ENCODE measurements at places on chromosomes 11 and 22.

- no peak for DNase-seq
These were observed 9.7 kb downstream of the ADAMTS8 start for GRCh38 chr11:130418756-130419155.

- DNase-seq, result no peak
These were observed 28.2 kb downstream of the GGT5 start for GRCh38 chr22:24216541-24217209.

- no peak for DNase-seq
These were observed 7.9 kb upstream of the SH3BP1 start for GRCh38 chr22:37631448-37632173.

- DNase-seq, result no peak
These were observed 17.0 kb upstream of the FXYD2 start for GRCh38 chr11:117841551-117842031.

DNA sequence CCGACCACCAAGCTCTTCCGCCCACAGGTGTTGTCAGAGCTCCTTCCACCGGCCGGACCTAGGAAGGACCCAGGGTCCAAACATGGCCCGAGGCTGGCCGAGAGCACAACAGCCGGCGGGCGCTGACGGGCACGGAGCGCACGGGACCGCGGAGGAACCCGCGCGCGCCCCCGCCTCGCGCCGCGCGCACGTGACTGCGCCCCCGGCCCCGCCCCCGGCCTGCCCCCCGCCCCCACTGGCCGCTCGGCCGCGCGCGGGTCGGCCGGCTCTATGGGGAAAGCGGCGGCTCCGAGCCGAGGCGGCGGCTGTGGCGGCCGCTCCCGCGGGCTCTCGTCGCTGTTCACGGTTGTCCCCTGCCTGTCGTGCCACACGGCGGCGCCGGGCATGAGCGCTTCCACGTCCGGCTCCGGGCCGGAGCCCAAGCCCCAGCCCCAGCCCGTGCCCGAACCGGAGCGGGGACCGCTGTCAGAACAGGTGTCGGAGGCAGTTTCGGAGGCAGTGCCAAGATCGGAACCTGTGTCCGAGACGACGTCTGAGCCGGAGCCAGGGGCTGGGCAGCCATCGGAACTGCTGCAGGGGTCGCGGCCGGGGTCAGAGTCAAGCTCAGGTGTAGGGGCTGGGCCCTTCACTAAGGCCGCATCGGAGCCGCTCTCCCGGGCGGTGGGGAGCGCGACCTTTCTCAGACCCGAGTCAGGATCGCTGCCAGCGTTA lies at the start of gene OSBP2:
Gene OSBP2, plus strand, starts transcription at position 235 of the 711 bp plus-strand sequence. Its CDS starts 36 bp downstream, at position 271.
- peak; percentile 4 for DNase-seq

DNA sequence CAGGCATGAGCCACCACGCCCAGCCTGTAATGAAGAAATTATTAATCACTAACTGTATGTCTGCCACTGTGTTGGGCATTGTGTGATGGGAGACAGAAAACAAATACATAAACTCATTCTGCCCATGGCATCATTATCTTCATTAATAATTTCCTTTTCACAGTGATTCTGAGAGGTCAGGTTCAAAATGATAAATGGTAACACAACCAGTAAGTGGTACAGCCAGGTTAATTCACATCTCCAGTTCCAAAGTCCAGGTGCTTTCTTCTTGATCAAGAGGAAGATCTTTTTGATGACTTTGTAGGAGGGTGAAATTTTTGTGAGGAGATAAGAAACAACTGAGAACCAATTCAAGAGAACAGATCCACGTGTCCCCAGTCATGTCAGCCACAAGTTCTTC lies 66.7 kb downstream of the PISD start:
- DNase-seq, result no peak

- no peak for DNase-seq
These were observed 11.7 kb downstream of the RAC2 start for GRCh38 chr22:37232140-37232998.

- DNase-seq, result no peak
These were observed 953.2 kb downstream of the OPCML start for GRCh38 chr11:132579136-132579535.

DNA sequence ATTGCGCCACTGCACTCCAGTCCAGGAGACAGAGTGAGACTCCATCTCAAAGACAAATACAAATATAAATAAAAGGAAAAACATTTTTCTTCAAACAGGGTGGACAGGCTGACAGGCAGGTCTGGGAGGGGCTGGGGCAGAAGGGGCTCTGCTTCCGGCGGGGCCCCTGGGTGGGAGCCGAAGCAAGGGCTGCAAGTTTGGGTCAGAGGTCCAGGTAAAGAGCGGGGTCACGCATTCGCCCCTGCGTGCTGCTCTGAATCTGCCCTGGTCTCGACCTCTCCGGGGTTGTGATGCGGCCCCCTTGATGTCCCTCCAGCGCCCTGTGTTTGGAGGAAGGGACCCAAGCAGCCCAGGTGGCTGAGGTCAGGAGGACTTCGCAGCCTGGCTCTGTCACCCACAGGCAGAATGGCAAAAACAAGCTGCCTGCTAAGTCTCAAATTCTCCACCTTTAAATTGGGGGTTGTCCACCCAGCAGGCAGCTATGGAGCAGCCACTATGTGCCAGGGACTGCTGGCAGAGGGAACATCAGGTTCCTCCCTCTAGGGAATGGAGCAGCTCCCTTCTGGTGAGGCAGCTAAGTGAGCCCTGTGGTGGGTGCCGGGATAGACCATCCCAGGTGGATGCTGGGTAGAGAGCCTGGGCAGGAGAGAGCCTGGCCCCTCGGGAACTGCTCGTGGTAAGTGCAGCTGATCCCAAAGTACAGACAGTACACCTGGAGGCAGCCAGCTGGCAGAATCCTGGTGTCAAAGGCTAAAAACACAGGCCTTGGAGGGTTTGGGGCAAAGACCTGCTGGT lies 10.3 kb upstream of the PHF21B start:
- no peak for DNase-seq

DNA sequence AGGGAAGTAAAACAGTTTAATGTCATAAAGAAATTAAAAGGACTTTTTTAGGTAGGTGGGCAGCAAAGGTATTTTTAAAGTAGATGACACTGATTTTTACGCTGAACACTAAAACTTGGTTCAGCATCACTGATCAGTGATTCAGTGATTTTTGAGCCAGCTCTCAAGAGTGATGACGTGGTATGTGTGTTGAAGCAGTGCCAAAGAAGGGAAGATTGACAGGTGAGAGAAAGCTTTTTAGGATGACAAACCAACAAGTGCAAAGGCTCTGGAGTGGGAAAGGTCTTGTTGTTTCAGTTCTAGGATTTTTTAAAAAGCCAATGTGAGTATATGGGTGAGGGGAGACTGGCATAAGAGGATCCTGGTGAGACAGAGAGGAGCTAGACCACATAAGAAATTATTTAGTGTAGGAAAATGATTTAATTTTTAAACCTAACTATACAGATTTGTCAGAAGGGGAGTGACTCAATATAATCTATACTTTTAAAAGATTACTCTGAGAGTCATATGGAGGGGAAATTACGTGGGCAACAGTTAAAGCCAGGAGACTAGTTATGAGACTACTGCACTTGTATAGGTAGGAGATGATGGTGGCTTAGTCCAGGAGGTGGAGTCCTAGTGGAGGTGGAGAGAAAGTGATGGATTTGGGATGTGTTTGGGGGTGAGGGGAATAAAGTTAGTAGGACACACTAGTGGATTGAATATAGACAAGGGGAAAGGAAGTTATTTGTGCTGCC lies 17.6 kb upstream of the CALCB start:
- no peak for DNase-seq

- no peak for DNase-seq
These were observed 787.1 kb upstream of the API5 start for GRCh38 chr11:42524534-42525227.

DNA sequence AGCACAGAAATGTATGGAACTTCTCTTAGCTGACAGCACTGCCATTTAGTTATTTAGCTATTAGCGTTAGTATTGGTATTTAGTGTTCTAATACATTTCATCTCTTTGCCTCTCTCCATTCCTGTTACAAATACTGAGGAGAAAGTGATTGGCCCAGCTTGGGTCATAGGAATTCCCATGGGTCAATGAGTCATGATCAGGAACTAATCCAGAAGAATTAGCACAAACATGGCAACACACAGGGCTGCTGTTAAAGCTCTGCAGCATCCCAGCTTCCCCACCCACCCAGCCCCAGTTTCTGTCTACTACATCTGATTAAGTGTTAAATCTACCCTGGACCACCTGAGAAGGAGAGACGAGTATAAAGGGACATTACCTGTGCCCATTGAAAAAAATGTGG lies 36.1 kb downstream of the PDGFD start:
- DNase-seq, result no peak

DNA sequence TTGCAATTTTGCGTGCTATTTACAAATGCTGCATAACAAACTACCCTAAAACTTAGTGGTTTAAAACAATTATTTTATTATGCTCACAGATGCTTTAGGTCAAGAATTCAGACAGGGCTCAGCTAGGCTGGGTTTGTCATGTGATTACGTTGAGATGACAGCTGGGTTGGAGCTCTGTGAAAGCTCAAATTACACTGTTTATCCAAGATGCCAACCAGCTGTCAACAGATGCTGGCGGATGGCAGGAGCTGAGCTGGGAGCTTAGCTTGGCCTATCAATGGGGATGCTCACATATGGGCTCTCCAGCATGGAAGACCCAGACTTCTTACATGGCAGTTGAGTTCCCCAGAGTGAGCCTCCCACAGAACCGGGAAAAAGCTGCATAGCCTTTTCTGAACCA lies 62.7 kb downstream of the STK33 start:
- DNase-seq, result no peak

GRCh38 chr11:65618763-65619162 lies 3.2 kb downstream of the PCNX3 start:
- no peak for DNase-seq

DNA sequence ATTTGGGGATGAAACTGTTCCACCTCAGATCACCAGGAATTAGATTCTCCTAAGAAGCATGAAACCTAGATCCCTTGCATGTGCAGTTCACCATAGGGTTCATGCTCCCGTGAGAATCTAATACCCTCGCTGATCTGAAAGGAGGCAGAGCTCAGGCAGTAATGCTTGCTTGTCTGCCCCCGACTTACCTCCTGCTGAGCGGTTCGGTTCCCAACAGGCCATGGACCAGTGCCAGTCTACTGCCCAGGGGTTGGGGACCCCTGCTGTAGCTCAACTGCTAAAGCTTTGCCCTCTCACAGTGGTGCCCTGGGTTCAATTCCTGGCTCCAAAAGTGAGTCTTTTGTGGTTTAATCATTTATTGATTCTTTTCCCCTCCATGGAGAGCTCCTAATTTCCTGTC lies 3.4 kb downstream of the JAML start:
- no peak for DNase-seq

Measured in T-helper 9 cell (primary cell).